ENCODE measurements at places on chromosomes 6 and 20.

DNA sequence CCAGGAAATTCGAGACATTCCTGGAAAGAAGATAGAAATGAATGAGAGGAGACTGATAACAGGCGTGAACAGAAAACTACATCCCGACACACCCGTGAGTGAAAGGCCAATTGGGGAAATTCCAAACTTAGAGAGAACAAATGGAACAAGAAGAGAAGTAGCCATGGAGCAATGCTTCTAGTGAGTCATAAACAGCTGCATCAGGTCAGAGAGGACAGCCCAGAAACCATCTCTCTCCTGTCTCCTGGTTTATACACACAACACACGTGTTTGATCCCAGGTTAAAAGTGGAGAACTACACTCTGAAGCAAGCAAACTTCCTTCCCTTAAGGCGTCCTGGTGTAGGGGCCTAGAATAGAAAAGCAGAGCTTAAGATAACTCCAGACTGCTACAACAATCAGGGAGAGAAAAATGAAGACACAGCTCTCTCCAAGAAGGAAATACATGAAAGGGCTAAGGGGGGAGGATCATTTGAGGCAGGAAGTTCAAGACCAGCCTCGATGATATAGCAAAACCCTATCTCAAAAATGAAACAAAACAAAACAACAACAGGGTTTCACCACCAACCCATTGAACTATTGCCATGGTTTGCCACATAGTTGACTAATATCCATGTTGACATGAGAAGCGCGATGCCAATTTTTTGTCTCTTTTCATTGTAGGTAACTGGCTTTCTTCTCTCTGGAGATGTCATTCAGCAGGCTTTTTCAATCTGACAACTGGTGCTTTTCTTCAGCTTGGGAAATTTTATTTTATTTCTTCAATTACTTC is 26.9 kb downstream of the NRN1 start:
- DNase-seq, result no peak

- DNase-seq, result no peak
Observed at GRCh38 chr6:88815491-88815890, 147.9 kb downstream of the RNGTT start.

DNA sequence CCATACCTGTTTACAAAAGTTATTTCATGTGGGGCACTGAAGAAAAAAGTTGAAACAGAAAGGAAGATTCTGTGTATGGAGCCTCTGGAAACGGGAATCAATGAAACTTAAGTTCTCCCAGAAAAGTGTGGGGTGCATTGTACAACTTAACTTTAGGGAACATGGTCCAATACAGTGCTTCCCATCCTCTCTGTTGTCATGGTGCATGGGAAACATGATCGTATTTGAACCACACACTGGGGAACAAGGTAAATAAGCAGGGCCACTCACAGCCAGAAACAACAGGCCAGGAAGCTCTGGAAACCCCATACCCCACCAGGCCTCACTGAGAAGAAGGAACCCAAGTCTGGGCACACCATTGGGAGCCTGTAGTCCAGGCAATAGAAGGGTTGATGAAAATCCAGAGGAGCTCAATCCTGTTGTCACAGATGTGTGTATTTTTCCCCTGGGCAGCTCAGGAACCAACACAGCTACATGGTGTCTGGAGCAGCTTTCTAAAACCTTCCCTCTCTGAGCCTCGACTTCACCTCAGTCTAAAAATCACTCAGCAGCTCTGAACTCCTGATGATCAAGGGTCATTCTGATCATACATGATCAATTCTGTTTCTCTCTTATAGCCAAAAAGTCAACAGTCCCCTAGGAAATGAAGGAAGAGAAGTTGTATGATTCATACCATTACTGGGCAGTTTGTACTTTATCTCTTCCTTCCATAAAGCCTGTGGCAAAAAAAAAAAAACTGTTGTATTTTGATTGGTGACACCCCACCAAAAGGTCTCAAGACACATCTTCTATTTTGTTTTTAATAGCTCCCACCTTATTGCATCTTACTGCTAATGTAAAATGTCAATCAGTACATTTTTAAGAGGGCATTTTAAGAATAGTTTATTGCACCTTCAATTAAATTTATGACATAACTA is 198.5 kb upstream of the TAB2 start:
- DNase-seq, result no peak

GRCh38 chr6:128073389-128073788 is 172.5 kb upstream of the THEMIS start:
- DNase-seq, result no peak

GRCh38 chr6:66664112-66664511 is 957.1 kb upstream of the EYS start:
- no peak for DNase-seq

- DNase-seq, result no peak
Observed at GRCh38 chr6:142841915-142842314, 103.1 kb downstream of the HIVEP2 start.

- peak; percentile 42 for DNase-seq
Observed at GRCh38 chr20:45946149-45946970, 11.9 kb downstream of the PCIF1 start.

GRCh38 chr20:52801628-52802006 is 170.5 kb upstream of the TSHZ2 start:
- no peak for DNase-seq

GRCh38 chr20:3045042-3045815 is 623 bp upstream of the MRPS26 start:
- no peak for DNase-seq

- no peak for DNase-seq
Observed at GRCh38 chr20:17925141-17925939, 43.3 kb downstream of the SNX5 start.

DNA sequence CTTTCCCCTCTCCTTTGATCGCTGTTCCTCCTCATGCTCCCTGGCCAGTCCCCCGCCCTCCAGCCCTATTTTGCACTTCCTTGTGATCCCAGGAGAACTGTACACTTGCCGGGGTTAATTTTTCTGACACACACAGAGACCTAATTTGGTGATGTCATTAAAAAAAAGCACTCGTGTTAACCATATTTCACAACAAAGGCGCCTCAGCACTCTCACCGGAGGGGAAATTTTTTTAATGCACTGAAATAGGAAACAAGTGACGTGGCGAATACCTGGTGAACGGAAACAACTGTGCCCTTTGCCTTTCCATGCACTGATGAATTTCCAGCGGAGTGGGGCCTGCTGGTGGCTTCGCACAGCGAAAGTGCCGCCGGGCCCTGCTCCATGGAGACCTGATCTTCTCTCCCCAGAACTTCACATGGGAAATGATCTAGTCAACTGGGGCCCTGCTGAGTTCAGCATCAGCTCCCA is 53.9 kb upstream of the TAGAP start:
- no peak for DNase-seq

DNA sequence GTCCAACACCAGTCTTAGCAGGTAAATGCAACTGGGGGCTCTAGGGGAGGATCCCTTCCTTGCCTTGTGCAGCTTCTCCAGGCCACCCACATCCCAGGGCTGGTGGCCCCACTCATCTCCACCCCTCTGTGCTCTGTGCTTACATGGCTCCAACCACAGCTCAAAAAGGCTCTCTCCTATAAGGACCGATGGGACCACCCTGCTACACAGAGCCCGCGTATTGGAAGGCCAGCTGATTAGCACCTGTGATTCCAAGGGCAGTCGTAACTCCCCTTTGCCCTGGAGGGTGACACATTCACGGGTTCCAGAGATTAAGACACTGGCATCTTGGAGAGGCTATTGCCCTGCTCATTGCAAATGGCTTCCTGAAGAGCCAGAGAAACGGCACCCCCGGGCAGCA is 84.8 kb downstream of the BMP7 start:
- no peak for DNase-seq

DNA sequence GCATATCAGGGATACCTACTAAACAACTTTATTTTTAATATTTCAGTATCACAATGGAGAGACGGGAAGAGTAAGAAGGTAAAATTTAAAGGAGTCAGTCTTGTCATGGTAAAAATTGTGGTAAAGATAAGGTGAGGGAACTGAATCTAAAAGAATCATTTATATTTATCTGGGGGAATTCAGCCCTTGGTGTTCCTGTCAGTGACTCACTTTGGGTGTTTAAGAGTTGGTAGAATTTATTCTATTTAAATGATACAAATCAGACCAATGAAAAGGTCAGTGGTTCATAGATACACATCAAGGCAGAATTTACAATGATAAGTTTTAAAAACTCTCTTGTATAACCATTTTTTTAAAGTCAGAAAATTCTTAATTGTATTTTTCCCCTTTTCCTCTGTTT is 164.4 kb downstream of the CDKAL1 start:
- DNase-seq, result no peak

- no peak for DNase-seq
Observed at GRCh38 chr6:105835373-105835772, 250.8 kb upstream of the PRDM1 start.

DNA sequence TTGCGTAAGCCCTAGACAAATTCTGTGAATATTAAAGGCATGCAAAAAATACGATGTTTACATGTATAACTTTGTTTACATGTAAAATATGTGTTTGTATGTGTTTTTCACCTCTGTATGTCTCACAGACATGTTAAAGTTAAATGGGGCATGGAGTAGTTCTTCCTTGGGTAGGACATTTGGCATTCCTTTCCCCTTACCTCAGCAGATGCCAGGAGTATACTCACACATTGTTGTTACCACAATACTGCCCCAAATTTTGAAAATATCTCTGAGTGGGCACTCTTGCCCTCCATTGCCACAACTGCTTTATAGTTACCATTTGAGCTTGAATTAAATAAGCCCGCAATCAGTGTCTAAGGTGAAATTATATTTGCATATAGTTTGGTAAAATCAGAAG is 147.5 kb downstream of the MYO6 start:
- no peak for DNase-seq

DNA sequence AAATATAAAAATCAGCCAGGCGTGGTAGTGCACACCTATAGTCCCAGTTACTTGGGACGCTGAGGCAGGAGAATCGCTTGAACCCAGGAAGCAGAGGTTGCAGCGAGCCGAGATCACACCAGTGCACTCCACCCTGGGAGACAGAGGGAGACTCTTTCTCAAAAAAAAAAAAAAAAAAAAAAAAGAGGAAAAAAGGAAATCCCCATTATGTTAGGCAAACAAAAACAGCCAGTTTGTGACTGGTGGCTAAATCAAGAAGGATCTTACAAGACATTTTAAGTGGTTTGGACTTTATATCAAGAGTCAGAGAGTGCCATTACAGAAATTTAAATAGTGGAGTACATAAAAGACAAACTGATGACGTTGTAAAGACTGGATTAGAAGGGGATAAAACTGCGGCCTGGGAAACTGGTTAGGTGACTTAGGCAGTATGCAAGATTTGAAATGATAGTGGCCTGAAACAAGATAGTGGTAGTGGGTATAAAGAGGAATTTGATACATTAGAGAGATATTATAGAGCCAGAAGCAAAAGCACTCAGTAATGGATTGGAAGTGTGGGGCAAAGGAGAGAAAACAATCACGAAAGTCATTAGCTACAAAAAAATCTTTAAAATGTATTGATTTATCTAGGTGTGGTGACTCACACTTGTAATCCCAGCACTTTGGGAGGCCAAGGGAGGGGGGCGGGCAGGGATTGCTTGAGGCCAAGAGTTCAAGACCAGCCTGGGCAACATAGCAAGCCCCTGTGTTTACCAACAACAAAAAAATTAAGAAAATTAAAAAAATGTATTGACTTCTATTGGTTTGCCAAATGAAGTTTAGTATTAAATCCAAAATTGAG is 1.7 kb upstream of the MYO6 start:
- DNase-seq, result no peak

GRCh38 chr6:20653085-20653479 is 118.8 kb downstream of the CDKAL1 start:
- no peak for DNase-seq

DNA sequence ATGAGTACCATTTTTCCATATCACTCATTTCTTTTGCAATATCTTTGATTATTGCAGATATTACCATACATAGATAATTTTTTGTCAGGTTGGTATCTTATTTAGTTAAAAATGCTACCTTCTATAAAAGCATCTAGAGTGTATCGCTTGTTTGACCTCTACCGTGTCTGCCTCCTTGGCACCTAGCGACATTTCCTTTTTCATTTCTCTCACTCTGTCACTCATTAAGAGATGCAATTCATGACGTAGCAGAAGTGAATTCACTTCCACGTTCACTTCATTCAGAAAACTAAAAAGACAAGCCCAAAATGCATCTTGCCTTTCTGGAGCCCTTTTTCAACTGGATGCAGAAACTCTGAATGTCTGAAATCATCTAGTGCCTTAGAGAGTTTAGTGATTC is 172.9 kb downstream of the MMS22L start:
- no peak for DNase-seq

GRCh38 chr6:86511962-86512361 is 425.4 kb upstream of the HTR1E start:
- no peak for DNase-seq

GRCh38 chr20:58043236-58044140 is 185.0 kb downstream of the ANKRD60 start:
- DNase-seq, result no peak

- DNase-seq, result peak; percentile 19
Observed at GRCh38 chr6:130322673-130323268, 43.0 kb upstream of the TMEM200A start.

DNA sequence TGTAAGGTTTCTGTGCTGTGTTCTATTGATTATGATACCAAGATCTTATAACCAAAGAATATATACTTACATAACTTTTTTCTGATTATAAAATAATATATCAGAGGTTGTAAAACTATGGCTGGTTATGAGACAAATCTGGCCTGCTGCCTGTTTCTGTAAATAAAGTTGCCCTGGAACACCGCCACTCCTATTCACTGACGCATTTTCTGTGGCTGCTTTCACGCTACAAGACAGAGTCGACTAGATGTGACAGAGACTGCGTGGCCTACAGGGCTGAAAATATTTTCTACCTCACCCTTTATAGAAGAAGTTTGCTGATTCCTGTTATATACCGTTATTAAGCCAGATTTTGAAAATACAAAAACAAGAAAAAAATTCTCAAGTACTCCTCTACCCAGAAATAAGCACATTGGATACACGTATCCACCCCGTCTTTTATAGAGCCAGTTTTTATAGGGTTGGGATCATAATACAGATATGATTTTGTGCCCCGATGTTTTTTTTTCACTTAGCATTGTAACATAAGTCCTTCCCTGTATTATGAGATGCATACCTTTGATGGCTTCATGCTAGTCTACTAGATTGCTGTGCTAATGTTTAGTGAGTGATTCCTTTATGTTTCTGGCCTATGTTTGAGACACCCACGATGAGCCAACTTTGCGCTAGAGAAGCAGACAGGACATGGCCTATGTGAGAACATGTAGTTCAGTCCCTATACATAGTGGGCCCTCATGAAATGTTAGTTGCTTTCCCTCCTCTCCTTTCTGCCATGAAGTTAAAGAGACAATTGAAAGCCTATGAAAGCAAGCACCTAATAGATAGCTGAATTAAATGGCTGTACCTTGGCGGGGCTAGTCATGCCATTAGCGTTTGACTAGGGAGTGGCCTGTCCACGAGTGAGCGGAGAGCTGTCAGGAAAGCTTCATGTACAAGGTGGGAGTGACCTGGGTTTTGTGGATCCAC is 98.1 kb upstream of the KCNK16 start:
- DNase-seq, result no peak

- no peak for DNase-seq
Observed at GRCh38 chr6:170209354-170210025, 81.4 kb downstream of the DLL1 start.

- no peak for DNase-seq
Observed at GRCh38 chr20:11457488-11457887, 460.2 kb upstream of the BTBD3 start.

Measured in stimulated activated CD8-positive, alpha-beta memory T cell treated with anti-CD3 and anti-CD28 coated beads, Interleukin-15, amount 100 ng/mL, for 48 hours (primary cell).